DMS79 (cell line): ENCODE measurements at places on chromosomes 16 and 17.

DNA sequence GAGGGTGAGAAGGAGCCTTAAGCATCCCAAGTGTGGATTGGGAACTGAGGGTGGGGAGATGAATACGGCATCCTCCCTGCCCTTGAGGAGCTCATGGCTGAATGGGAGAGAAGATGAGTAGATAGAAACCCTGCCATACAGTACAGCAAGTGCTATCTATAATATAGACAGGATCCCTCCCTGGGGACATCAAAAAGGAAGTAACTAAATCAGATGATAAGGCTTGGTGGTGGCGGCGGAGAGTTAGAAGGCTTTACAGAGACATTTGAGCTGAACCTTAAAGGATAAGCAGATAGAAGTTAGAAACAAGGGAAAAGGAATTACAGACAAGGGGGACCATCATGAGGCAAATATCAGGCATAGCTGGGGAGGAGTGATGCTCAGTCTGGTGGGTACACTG is 67.5 kb upstream of the TMEM132E start:
- DNase-seq = no peak

DNA sequence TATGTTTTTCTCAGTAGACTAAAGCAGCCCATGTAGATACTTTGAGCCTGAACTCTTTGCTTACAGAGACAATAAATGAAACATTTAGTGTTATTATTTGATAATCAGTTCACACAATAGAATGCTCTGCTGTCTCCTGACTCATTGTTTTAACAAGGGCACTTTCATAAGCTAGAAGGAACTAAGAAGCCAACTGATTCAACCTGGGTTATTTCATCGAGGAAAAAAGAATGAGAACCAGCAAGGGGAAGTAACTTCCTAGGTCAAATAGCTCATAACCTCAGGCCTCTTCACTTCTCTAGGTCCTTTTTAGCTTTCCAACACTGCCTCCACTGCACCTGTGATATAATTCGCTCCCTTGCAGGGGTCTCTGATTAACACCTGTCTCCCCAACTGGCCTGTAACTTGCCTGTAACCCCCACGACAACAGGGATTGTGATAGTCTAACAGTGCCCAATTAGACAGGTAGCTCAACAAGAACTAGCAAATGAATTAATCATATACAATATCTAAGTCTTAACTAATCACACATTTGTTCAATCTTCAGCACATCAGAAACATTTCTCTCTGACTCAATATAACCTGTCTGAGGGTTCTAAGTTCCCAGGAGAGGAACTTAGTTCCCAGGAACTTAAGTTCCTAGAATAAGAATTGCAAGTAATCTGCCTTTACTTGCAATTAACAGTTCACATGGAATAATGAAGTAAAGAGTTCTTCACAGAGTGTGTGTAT is 34.8 kb downstream of the RFFL start:
- DNase-seq = no peak

DNA sequence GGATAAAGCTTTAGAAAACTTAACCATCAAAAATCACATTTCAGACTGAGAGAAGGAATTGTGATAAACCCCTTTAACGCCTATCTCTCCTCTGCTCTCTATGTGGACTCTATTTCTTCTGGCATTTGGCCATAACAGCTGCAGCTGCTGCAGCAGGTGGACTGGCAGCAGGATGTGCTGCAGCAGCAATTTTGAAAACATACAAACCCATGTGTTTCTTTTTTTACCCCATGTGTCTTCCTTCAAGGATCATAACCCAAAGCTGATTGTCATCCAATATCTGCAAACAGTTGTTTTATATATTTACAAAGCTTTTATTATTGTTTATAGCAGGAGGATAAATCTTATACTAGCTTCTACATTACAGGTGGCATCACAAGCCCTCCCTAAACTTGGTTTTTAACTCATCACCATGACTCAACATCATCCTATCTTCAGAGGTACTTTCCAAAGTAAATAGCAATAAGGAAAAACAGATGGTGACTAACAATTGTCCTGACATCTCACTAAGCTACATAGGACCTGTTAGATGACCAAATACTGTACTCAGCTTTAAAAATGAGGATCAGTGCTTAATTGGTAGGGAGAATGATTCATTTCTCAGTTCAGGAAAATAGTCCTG is 14.5 kb upstream of the KRTAP9-2 start:
- DNase-seq = peak; percentile 52

DNA sequence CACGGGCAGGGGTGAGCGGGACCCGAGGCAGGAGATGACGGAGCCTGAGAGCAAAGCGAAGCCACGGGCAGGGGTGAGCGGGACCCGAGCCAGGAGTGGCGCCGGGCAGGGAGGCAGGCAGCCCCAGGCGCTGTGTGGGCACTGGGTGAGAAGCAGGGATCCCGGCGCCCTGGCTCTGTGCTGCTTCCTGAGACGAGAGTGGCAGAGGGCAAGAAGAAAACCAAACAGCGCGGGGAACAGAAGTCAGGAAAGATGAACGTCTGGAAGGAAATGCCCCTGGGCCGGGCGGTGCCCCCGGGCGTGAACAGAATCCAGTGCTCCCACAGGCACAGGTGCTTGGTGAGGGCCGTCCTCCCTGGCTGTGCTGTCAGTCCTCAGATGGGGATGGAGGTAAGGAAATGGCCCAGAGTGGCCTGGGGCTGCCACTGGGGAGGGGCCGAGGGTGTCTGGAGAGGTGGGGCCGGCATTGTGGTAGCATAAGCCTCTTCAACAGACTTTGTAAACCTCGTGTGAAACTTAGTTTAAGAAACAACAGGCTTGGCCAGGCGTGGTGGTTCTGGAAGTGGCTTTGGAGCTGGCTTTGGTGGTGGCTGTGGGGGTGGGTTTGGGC is 9.8 kb downstream of the ASPSCR1 start:
- no peak for DNase-seq

DNA sequence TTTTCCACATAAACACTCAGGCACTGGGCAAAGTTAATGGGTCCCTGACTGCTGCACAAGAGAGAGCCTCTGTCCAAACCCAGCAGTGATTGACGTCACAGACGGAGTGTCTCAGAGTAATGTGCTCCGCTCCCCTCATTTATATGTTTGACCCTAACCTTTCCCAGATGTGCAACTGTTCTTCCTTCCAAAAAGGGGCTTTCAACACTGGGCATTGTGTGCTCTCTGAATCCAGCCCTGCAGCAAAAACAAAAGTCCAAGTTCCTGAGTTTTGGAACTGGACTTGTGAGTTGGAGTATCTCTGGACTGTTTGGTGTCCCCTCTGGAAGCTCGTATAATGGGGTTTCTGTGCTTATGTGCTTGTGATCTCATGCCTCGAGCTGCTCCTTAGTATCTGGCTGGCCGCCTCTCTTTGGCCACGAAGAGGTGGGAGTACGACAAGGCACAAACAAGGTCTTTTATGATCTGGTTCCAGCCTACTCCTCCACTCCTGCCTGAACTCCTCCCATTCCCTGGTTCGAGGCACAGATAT is 76.4 kb upstream of the SMIM36 start:
- DNase-seq = no peak

- no peak for DNase-seq
Measured at GRCh38 chr16:52051414-52052172, 495.4 kb downstream of the TOX3 start.

- DNase-seq = no peak
Measured at GRCh38 chr16:80971819-80972218, 34.9 kb downstream of the CMC2 start.

GRCh38 chr17:73882590-73882989 is 238.3 kb upstream of the SDK2 start:
- no peak for DNase-seq

DNA sequence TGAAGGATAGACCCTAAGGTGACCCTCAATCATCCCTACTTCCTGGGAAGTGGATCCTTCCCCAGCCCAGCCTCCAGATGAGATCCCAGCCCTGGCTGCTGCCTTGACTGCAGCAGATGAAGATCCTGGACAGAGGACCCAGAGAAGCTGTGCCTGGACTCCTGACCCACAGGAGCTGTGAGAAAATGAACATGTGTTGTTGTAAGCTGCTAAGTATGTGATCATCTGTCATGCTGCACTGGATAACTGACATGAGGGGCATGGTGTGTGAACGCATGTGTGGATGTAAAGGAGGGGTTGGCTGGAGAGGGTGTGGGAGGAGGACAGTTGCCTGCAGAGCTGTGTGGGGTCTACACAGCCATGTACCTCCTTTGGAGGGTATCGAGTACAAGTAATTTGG is 69.3 kb downstream of the SLC5A11 start:
- no peak for DNase-seq

GRCh38 chr17:16919663-16920627 is 52.0 kb downstream of the TNFRSF13B start:
- no peak for DNase-seq

GRCh38 chr17:22278302-22279275 is 586.3 kb downstream of the KCNJ18 start:
- DNase-seq = no peak

GRCh38 chr17:30234964-30235363 is 533 bp downstream of the SLC6A4 start:
- peak; percentile 61 for DNase-seq

- DNase-seq = no peak
Measured at GRCh38 chr17:56903560-56903959, 10.3 kb downstream of the TRIM25 start.

DNA sequence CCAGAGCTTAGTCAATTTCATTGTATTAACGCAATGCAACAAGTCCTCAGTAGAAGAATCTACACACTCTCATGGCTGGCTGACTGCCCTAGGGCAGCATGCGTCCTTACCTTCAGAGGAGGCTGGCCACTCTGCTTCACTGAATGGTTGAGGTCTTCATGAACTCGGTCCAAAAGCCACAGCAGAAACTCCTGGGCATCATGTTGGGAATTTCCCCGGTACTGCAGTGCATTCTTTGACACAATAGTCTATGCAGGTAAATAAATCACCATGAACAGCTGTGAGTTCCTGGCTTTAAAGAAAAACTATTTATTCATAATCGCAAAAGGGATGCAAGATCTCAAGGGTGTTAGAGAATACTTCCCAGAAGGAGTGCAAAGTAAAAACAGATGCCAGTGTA is 41.3 kb downstream of the USP31 start:
- no peak for DNase-seq

- DNase-seq = no peak
Measured at GRCh38 chr17:66290101-66290722, 12.2 kb upstream of the PRKCA start.

GRCh38 chr16:27318392-27319256 is 4.8 kb downstream of the IL4R start:
- no peak for DNase-seq

DNA sequence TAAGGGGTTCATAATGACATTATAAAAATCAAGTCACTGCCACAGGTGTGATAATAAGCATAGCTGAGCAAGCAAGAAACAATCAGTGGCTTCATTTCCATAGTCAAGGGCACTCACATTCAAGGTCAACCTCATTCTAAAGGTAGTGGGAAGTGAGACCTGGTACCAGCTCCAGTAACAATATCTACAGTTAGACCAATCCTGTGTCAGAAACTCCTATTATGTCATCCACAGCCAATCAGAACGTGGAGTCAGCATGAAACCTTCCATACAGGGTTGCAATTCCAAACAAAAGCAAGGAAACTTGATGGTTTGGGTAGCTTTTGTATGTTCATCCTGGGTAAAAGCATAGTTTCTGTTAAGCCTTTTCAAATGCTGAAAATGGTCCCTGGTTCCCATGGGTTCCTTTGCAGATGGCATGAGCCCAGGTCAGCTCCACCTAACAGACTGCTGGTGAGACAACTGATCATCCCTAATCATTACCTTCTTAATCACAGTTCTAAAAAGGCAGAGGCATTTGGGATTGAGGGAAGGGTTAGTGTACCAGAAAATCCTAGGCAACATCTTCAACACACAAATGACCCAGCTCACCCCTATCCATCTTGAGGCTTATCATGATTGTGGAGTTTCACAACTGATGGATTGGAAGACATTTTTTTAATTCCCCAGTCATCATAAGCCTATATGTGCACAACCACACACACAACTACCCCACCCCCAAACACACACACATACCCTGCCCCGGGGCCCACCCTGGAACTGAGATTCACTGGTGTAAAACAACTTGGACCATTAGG is 30.4 kb downstream of the TEX2 start:
- DNase-seq = no peak

GRCh38 chr16:19131825-19132218 is 18.1 kb downstream of the ITPRIPL2 start:
- DNase-seq = no peak

DNA sequence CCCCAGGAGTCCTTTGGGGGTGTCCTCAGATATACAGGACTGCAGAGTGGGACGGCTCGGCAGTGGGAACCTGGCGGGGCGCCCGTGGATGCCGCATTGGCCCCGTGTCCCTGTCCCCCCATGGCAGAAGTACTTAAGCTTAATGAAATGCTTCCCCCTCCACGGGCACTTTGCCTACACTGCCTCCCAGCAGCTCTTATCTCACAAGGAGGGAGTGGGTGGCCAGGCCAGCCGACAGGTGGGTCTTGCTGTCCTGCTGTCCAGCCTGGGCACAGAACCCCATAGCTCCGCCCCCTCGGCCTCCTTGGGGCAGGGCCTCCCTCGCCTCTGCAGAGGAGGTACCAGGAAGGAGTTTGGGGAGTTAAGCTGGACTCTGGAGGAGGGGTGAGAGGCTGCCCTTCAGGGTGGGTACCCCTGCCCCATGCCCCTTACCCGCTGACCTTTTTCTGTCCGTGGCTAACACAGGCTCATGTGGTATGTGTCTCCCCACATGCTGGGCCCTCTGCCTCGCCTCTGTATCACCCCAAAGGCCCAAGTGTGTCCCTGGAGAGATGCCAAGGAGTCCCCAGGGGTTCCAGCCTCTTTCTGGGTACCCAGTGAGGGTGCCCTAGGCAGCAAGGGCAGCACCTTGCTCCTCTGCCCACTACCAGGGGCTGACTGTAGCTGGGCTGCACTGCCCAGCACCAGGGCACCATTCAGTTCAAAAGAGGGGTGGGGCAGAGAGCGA is 8.7 kb downstream of the THRA start:
- no peak for DNase-seq

GRCh38 chr17:1181753-1182137 is 2.0 kb upstream of the ABR start:
- DNase-seq = no peak

- no peak for DNase-seq
Measured at GRCh38 chr17:66715076-66715675, 119.7 kb upstream of the CACNG5 start.

GRCh38 chr17:31556969-31557645 is 165.6 kb downstream of the RAB11FIP4 start:
- DNase-seq = no peak

GRCh38 chr17:38434178-38434665 is 6.0 kb downstream of the ARHGAP23 start:
- DNase-seq = no peak

DNA sequence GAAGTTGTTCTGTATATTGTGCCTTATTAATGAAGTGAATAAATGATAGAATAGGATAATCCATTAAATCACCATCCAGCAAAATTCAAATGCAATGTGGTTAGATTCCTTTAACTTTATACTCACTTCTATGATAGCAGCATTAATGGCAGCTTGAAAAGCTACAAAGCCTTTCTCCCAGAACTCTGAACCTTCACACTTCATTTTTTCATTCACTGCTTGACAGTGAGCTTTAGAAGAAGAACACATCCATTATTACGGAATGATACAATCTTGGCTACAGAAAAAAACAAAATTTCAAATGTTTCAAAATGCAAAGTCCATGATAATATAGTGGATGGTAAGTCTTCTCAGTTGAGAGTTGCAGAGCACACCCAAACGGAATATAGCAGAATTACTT is 16.4 kb downstream of the ABCA9 start:
- DNase-seq = no peak
